ENCODE measurements at places on chromosomes 3 and 15.

DNA sequence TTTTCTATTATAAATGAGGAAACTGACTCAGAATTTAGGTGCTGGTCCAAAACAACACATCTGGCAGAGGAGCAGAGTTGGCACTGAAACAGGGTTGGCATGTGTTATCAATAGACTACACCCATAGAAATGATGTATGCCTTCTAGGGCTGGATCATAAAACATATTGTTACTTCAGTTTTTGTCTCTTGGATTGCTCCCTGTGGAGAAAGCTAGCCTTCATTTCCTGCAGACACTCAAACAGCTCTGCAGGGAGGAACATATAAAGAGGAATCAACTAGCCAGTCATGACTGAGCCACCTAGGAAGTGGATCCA lies 507 bp upstream of the MRPL3 start:
- no peak for DNase-seq

- no peak for DNase-seq
These were observed 131.8 kb upstream of the SLC7A14 start for GRCh38 chr3:170717410-170718402.

- no peak for DNase-seq
These were observed 83.5 kb downstream of the PIK3R4 start for GRCh38 chr3:130663092-130663491.

DNA sequence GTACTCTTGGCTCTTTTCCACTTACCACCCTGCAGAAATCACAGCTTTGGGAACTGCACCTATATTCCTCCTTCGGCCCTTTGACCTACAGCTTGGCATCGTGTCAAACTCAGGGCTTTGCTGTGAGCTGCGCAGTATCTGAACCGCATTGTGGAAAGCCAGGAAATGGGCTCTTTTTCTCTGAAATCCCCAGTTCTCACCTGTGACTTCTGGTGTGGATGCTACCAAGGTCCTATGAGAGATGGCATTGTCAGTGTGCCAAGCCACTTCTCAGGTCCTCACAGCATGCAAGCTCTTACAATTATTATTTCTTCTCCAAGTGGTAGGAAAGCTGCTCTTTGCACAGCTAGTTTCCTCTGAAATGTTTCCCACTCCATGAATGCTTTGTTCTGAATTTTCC lies 450.6 kb upstream of the TBL1XR1 start:
- no peak for DNase-seq

DNA sequence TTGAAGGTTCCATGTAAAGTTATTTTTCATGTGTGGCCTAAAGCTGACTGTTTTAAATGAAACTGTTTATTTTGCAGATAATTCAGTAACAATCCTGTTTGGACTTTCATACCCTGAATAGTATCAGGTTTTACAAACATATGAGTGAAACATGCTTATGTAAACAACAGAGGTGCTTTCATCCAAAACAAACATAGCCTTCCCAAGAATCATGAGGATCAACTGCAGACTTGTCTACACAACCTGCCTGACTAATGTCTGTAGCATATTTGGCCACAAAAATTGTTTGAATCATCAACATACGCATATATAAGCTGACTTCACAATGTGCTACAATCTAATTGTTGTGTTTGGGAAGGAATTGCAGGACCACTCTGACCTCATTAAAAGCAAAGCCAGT lies 190.4 kb downstream of the DIPK2A start:
- DNase-seq = no peak

- no peak for DNase-seq
These were observed 199.1 kb downstream of the CDIN1 start for GRCh38 chr15:36778531-36778930.

DNA sequence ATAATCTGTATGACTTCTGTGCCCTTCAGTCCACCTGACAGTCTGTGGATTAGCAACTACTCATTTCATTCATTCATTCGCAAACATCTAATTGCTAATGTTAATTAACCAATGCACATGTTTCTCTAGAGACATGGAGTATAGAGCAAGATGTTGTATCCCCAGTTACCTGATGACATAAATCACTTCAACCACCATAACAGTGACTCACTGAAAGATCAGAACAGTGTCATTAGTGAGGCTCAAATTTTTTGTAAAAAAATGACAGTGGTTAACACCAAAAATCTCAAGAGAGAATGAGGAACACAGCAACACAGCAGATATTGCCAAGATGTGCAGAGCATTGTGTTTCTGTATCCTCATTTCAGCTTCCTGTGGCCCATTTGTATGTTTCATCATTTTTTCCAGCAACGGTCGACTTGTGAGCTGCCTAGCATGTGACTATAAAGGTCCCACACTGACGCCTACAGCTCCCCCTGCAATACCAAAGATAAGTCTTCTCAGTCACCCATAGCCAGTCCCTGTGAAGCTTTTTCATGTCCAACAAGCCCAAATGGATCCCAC lies 3.7 kb upstream of the PLD1 start:
- no peak for DNase-seq

DNA sequence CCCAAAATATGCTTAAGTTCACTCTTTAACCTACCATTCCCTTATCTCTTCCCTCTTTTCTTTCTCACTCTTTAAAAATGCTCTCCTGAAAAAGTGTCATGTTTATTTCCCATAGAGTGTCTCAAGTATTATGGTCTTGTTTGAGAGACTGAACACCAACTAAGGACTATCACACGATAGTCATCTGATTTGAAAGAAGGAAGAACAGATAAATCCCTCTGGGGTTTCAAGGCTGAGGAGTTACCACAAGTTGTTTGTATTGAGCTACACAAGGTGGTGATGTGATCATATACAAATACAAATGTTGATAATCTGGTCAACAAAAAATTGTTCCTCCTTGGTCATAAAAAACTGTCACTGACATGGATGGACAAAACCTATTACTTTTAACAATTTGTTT lies 13.8 kb downstream of the MEIS2 start:
- DNase-seq = no peak

- DNase-seq = no peak
These were observed 102.0 kb upstream of the TBL1XR1 start for GRCh38 chr3:177299250-177299649.

DNA sequence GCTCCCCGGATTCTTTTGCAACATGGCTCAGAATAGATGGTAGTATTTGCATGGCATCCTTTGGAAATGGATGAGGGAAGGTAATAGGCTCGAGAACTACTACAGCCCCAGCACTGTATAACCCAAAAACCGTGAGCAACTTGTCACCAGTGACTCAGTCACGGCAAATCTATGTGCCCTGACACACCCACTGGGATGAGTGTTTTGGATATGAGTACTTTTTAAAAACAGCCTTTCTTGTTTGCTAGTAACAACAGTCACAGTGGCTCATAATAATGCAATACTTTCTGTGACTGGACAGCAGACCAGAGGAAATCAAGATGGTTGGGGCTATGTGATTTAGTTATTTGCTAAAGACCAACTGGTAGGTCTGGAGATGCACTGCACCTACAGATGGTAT lies 299.6 kb downstream of the ULK4 start:
- no peak for DNase-seq

Data from stimulated activated CD8-positive, alpha-beta memory T cell treated with anti-CD3 and anti-CD28 coated beads, Interleukin-7, amount 100 ng/mL, for 1 hour (primary cell).